Retina (tissue), 1 donor: ENCODE measurements at places on chromosomes 2 and 18.

DNA sequence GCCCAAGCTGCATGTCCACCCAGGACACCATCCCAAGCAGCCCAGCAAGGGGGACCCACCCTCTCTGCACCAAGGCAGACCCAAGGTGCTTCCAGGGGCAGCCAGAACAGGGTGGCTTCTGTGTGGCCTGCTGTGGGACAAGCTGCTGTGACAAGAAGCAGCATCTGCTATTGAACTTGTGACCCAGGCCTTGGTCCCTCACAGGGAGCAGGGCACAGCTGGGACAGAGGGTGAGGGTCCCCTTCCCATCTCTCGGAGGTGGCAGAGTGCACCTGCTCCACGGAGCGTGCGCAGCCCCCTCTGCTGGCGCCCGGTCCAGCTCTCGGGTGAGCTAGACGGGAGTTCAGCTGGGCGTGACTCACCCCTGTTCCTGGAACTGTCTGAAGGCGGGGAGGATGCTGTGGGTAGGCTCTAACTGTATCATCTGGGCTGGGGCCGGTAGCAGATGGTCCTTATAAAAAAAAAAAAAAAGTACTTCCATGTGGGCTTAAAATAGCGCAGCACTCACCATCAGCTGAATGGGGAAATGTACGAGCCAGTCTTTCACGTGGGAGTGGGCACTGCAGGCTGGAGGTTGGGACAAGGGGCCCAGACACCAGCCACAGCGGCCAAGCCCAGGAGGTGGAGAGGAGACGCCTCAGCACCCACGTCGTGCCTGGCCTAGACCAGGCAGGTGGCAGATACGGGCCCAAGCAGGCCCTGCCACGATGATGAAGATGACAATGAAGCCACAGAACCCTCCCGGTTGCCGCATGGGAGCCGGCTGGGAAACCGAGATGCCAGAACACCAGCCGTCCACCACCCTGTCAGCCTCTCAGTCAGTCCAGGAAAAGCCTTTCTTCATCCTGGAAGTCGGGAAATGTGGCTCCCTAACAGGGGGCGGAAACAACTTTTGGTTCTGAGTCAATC lies 136.8 kb upstream of the ID2 start:
- peak; percentile 50 for DNase-seq

GRCh38 chr2:239944694-239945551 lies 80.2 kb downstream of the NDUFA10 start:
- peak; percentile 64 for DNase-seq

GRCh38 chr2:63844616-63845015 lies 2.9 kb downstream of the UGP2 start:
- no peak for DNase-seq

DNA sequence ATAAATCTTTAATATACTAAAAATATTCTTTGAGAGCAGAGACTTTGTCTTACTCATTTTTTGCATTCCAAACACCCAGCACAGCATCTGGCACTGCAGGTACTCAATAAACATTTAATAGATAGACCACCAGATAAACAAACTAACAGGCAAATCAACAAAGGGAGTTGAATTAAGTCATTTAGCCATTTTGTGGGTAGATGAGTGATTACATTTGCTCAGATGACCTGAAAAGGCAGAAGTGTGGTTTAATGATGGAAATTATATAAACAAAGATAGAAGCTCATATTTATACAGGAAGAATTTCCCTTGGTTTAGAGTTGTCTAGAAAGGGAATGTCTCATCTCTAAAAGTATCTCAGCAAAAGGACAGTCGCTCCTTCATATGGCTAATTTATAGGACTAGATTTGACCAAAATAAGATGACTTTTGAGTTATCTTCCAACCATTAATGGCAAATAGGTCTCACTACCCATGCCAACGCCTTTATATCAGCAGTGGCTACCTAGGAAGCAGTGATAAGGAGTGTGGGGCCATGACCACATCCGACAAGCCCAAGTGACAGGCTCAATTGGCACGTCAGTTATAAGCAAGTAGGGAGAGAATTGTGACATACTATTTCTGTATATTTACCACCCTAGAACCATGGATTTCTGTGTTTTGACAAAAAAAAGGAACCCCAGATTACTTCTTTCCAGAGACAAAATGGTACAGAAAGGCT lies 173.5 kb downstream of the ATAD2B start:
- no peak for DNase-seq

DNA sequence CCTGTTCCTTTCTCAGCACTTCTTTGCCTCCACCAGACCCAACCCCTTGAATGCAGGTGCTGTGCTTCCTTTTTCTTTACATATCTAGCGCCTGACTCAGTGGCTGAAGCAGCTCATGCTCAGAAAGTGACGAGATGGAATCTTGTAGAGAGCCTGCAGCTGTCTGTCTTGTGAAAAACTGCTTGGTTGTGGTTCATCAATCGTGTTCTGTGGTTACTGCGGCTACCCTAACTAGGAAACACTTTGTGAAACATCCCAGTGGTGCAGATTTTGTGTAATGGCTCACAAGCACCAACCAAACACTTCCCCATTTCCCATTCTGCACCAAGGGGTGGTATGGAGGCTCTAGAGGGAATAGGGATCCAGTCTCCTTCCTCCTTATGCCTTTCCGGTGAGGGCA lies 307.2 kb upstream of the MMADHC start:
- DNase-seq = no peak
